ENCODE measurements at places on chromosomes 7 and 10. TPM values are rescaled to one million over a fixed set of nuclear protein-coding genes. Genes with fewer than 3 reads are reported as not detected.

DNA sequence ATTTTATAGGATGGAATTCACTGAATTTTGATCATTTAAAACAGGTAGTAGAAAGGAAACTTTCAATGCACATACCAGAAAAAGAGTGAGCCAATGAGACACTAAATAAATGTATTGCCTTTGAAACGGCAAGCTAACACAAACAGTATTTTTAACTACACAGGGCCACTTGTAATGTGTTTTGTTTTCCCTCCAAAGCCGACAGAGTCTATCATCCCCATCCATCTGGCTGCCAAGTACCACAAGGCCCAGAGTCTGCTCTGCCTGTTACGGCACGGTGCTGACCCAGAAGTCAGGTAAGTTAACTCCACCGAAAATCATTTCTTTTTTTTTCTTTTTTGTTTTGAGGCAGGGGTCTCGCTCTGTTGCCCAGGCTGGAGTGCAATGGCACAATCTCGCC lies 1.5 kb downstream of the ANKRD61 start:
- no peak for DNase-seq

SPDYE5 gene
- 0.14 TPM for polyA plus RNA-seq

AASS gene
- polyA plus RNA-seq: 2.0 TPM

GRCh38 chr7:115701141-115701540 lies 329.4 kb downstream of the TFEC start:
- no peak for DNase-seq

DNA sequence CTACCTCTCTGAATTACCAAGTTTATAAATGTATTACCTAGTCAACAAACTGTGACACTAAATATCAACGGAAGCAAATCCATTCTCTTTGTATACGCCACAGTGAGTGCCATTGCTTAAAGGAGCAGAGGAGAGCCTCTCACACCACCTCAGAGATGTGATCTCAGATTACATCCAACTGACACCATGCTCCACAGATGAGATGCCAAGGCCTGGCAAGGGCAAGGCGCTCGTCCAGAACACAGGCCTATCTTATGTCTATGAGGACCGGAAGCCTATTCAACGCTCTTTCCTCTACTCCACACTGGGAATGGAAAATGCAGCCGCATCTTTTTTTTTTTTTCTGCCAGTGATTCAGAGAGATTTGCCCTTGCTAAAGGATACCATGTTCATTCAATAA lies 11.4 kb downstream of the PDIA4 start:
- DNase-seq: no peak

NUTM2D gene
- polyA plus RNA-seq: 0.18 TPM

DNA sequence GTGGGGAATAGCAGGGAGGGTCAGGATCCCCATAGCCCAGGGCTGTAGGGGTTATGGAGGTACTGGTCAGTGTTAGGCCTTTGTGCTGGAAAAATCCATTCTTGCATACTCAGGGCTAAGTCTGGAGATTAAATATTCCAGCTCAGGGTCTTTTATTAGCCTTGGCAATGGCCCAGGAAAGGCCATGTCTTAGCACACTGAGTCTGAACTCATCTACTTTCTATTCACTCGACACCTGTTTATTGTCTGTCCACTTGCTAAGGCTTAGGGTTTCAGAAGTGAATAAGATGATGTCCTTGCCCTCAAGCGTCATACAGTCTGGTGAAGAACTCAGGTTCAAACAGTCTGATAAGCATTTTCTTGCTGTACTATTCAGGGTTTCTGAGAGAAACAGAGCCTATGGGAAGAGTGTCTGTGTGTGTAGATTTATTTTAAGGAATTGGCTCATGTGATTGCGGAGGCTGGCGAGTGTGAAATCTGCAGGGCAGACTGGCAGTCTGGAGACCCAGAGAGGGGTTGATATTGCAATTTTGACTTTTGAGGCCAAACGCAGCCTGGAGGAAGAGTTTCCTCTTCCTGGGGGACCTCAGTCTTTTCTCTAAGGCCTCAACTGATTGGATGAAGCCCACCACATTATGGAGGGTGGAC lies 135.8 kb downstream of the RAMP3 start:
- no peak for DNase-seq

DNA sequence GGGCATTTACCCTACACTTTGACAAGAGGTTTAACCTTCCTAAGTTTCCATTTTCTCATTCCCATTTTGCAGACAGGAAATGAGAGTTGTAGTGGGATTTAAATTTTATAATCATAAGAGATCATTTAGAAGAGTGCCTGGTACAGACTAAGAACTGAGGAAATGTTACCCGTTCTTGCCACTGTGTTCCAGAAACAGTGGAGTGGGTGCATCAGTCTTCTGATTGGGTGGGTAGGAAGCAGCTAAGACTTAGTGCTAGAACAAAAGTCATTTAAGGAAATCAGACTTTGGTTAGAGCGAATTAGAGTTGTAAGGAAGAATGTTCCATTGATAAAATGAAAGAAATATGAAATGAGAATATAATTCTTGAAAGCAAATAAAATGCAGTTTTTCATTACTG lies 8.4 kb upstream of the SYPL1 start:
- DNase-seq: no peak

CNTNAP2 gene
- polyA plus RNA-seq: not detected

GRCh38 chr10:69659241-69660038 lies 29.4 kb downstream of the FAM241B start:
- DNase-seq: no peak

CDHR1 gene
- polyA plus RNA-seq: not detected

GRCh38 chr7:76423666-76424412 lies 911 bp upstream of the ZP3 start:
- DNase-seq: no peak

DNA sequence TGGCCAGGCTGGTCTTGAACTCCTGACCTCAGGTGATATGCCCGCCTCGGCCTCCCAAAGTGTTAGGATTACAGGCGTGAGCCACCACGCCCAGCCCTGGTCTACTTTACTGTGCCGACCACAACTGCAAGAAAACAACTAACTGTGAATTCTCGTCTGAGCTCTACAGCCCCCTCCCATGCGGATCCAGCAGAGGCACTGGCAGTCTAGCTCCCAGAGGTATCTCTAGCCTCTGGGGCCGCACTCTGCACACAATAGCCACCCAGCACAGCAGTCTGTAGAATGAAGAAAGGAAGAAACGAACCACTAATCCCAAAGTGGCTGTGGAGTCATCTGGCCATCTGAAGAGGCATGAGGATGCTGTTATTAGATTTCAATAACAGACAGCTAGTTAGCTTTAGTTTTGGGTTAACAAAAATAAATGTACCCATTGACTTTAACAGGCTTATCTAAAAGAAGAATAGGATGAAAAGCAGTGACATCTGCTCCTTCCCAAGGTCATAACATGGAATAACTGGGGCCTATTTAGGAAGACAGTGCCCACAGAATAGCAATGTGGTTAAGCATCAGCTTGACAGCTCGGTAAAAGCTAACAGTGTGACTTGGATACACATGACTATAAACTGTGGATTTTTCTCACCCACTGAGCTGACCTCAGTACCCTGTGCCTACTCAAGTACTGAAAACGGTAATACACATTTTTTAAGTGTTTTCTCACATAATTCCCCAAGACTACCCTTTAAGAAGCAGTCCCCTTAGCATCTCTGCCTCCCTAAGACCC lies 131.9 kb downstream of the TNS3 start:
- DNase-seq: no peak

PPP1R17 gene
- polyA plus RNA-seq: not detected

- DNase-seq: no peak
Measured at GRCh38 chr7:123569352-123570010, 11.9 kb upstream of the NDUFA5 start.

MSS51 gene
- polyA plus RNA-seq: 0.18 TPM

RBAK gene
- polyA plus RNA-seq: 4.1 TPM

GRCh38 chr7:55449992-55450535 lies 84.9 kb downstream of the LANCL2 start:
- DNase-seq: no peak

SRGN gene
- polyA plus RNA-seq: 118 TPM

ZNF316 gene
- 4.4 TPM for polyA plus RNA-seq

BBIP1 gene
- 32.5 TPM for polyA plus RNA-seq

NME8 gene
- polyA plus RNA-seq: not detected

- DNase-seq: peak; percentile 39
Measured at GRCh38 chr7:25894002-25894901, 257.7 kb upstream of the NFE2L3 start.

- no peak for DNase-seq
Measured at GRCh38 chr10:77609781-77610272, 27.8 kb downstream of the KCNMA1 start.

Data from naive thymus-derived CD4-positive, alpha-beta T cell (primary cell).